ENCODE measurements at places on chromosomes 5 and 9. TPM values are rescaled to one million over a fixed set of nuclear protein-coding genes. Genes with fewer than 3 reads are reported as not detected.
A peak's percentile ranks its signal among the peaks of the same experiment; 100 is the strongest.

- no peak for DNase-seq
Observed at GRCh38 chr9:69976152-69976551, 67.5 kb upstream of the MAMDC2 start.

GRCh38 chr9:96646081-96646991 lies 8.8 kb downstream of the PRXL2C start:
- DNase-seq: no peak

GRCh38 chr5:98510143-98510985 lies 263.1 kb upstream of the RGMB start:
- DNase-seq: peak; percentile 67

DNA sequence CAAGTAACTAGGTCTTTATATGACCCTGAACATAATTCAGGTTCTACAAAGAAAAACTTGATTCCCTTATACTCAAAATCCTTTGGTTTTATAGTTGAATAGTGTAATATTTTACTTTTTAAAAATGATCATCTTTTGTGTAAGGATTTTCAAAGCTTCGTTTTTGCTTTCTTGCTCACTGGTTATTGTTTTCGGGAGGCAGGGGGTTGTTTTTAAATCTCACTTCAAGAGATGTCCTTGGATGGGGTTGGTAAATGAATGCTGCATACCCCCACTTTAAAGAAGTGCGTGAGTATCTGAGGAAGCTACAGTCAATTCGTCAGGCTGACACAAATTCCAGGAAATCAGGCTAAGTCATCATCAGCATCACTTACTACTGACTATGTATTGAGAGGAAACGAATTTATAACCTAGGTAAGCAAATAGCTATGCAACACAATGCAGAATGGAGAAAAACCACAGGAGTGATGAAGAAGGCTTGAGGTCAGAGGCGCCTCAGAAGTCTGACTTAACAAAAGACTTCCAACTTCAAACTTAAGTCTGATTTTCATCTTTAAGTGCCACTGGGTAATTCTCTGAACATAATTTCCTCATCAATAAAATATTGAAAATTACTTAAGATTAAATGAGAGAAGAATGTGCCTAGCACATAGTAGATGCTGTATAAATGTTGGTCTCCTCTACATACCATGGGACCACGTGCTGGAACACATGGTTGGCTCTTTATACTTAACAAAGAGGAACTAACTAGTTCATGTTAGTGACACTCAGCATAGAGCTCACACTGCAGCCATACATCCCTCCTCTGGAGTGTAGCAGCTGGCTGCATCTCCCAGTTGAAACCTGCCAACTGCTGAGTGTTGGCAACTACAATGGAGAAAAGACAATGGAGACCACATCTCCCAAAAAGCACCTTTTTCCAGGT lies 106.0 kb upstream of the KIF2A start:
- no peak for DNase-seq

DNA sequence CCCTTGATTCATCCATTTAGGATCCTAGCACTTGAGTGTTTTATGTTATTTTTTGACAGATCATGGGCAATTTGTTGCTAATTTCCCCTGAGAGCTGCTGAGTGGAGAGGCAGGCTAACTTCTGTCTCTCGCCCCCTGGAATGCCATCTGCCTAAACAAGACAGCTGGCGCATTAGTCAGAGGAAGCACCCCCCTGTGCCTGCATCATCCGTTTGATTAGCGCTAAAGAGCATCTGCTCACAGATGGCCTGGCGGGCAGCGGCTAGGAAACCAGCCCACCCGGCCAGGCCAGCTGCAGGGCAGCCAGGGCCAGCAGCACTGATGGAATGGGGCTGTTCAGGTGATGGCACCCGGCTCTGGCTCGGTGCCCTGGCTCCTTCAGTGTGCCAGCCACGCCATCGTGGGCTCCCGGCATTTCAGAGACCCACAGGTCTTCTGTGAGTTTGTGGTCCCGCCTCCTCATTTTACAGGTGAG lies 22.9 kb upstream of the ASS1 start:
- DNase-seq: peak; percentile 59

DNA sequence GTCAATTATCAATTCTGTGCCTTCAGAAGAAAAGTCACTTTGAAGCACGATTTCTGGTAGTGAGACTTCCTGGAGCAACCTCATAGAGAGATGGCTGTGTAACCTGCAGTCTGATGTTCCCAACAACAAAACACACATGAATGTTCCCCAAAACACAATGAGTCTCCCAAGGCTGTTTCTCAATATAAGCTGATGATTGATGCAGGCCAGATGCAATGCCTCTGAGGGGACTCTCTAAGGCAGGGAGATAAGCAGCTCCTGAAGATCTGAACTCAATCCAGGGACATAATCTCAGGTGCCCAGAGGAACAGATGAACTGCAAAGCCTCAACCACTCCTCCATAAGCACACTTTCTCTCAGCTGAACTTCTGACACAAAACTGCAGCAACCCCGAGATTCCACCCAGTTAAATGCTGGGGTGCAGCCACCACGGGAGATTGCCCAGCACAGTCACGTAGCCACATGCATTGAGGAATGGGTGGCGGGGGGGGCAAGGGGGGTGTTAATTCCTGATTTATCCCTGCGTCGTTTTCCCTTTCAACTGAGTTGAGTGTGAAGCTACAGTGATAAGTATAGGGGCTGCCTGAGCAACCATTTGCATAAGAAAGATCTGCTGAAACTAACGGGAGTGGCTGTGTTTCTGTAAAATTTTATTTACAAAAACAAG lies 122.7 kb upstream of the RASEF start:
- DNase-seq: no peak

GRCh38 chr5:10360686-10361085 lies 7.2 kb downstream of the MARCHF6 start:
- no peak for DNase-seq

- no peak for DNase-seq
Observed at GRCh38 chr5:176153741-176154140, 84.5 kb upstream of the SIMC1 start.

- peak; percentile 93 for DNase-seq
Observed at GRCh38 chr9:129495620-129496472, 125.1 kb downstream of the C9orf50 start.

Gene C6
- total RNA-seq: 1.4 TPM

DNA sequence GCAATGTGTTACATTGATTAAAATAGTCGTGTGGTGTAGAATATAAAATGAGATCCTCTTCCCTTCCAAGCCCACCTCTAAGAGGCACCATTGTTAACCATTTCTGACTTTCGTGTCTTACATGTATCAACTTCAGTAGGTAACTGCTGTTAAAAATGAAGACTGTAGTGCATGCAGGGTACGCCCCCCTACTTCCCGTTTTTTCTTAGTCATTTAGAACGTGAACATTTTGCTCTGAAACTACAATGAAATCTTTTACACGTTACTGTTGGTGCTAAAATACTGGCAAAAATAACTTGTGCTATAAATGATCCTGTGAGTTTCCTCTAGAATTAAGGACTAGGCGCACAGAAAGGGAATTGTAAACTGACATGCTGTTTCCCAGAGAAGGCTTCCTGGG lies 41.5 kb downstream of the WNK2 start:
- DNase-seq: no peak

- no peak for DNase-seq
Observed at GRCh38 chr5:66826696-66827095, 230.5 kb downstream of the MAST4 start.

DNA sequence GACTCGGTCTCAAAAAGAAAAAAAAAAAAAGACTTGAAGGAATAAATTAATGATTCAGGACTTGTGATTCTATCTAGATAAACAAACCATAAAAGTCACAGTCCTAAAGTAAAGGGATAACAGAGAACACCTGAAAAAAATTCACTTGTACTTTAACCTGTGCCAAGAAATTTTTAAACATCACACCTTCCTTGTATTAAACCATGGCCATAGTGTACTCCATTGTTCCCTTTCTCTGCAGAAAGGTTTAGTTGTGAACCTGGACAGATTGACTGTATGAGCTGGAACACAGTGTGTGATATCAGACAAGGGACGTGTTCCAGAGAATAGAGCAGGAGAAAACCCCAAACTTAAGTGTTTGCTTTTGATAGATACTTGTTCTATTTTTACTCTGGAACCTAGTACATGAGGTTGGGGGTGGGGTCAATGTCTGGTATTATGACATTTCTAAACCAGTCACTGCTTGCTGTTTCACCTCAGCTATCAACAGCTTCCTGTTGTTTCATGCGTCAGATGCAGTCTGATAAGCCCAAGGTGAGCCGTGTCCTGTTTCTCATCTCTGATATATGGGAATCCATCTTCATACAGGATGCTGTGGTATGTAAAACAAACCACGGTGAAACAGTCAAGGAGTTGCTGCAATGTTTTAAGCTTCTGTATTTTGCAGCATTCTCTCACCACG lies 62.5 kb upstream of the ITGA1 start:
- DNase-seq: no peak

Gene C9orf153
- total RNA-seq: 0.79 TPM

Gene DOCK2
- total RNA-seq: 20.6 TPM

Gene NFIB
- total RNA-seq: 124 TPM

Gene UBE2B
- total RNA-seq: 67.4 TPM

GRCh38 chr9:120197605-120198004 lies 382.4 kb downstream of the CDK5RAP2 start:
- no peak for DNase-seq

DNA sequence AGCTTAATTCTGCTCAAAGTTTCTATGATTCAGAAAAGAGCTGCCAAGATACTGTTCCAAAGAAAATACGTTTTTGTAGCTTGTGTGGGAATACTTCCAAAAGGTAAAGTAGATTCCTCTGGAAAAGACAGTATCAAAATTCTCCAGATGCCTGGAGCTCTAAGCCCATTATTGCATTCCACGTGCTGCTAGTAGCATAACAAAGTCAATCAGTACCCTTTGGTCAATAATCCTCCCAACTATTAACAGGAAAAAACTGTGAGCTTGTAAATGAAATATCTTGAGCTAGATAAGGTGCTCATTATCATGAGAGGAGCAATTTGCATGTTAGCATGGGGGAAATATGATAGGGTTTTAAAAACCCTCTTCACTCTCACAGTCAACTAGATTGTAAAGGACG lies 229.5 kb upstream of the TYRP1 start:
- no peak for DNase-seq

DNA sequence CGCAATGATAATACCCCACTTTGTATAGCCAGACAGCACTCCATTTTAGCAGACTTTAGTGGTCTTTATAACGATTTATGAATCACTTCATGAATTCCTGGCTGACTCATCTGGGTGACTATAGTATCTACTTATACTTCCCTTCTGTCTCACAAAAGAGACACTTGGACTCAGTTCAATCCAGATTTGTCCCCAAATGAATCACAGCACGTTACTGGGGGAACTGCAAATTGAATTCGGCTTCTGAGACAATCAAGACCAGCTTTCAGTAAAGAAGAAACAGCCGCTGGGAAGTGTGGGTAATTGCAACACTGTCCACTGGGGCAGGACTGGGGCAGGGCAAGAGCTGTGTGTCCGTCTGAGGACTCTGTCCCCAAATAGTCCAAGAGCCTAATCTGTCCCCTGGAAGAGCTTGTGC lies 337.3 kb upstream of the RFX3 start:
- peak; percentile 84 for DNase-seq

Gene ARSI
- total RNA-seq: 2.6 TPM

GRCh38 chr9:14029806-14030374 lies 284.1 kb downstream of the NFIB start:
- peak; percentile 83 for DNase-seq

DNA sequence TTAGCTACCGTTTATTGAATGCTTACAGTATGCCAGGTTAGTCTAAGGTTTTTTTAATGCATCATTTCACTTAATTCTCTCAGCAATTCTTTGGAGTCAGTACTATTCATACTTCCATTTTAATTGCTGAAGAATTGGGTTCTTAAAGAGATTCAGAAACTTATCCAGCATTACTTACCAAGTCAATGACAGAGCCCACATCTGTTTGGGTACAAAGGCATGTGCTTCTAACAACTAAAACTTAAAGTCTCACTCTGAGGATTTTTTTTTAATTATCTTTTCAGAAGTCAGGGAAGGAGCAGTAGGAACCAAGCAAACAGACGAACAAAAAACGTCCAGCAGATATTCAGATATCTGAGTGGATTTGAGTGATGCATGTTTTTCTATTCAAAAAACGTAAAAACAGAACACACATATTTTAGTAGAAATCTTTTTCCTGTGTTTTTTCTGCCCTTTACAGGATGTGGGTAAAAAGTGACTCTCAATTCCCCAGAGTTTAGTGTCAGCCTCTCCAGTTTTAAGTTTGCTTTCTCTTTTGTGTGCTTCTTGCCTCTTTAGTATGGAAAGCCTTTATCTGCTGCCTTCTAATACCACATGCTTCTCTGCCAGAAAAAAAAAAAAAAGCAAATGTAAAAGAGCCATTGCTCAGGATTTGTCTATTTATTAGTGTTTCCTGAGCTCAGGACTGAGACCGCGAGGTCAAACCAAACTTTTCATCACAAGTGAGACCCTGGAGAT lies 118.0 kb downstream of the PRKACG start:
- DNase-seq: no peak

- no peak for DNase-seq
Observed at GRCh38 chr5:151751091-151751490, 7.3 kb downstream of the ATOX1 start.

Gene TAF11L5
- total RNA-seq: not detected

GRCh38 chr9:36033788-36034187 lies 2.9 kb upstream of the RECK start:
- no peak for DNase-seq

GRCh38 chr5:178471711-178472110 lies 118.5 kb downstream of the COL23A1 start:
- no peak for DNase-seq

- DNase-seq: no peak
Observed at GRCh38 chr9:83242066-83242465, 179.1 kb upstream of the RASEF start.

DNA sequence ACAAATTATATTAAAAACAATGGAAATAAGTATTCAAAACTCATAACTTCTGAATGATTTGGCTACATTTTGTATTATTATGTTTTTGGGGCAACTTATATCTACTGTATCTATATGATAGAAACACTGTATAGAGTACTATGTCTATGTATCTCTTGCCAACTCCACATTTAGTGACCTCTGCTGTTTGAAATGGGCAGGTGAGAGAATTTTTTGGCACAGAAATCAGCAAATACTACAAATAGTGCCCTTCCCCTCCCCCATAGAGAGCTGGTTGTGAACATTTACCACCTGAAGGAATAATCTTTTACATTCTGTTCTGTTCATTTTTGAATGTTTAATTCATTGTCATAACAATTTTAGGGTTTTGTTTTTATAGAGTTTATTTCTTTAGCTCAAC lies 545.3 kb downstream of the PDE4D start:
- no peak for DNase-seq

DNA sequence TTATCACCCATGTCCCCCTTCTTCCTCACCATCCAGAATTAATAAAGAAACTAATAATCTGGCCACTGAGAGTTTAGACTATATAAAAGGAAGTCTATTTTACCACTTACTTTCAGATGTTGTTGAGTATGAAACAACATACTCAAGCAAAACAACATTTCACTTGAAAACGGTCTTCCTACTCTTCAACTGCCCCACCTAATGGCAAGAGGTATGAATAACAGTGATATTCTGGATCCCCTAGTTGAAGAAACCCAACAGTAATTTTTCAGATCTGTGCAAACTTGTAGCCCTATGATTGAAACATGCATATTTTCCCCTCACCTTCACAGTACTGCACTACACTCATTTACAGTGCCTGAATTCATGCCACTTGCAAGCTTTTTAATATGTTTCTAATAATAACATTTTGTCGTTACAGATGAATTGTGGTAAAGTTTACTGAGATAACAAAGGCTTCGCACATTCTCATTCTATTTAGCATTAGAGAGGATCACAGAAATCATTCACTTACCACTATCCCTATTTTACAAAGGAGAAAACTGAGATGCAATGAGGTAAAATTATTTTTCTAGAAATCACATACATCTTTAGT lies 267.9 kb upstream of the PDE4D start:
- DNase-seq: no peak

Gene FGF10
- total RNA-seq: 11.1 TPM

Measured in skin of body (tissue), 3 donors.